LNCaP clone FGC (cell line): ENCODE measurements at places on chromosomes 7 and 10.

GRCh38 chr10:114304571-114305421 lies 65.7 kb downstream of the VWA2 start:
- DNase-seq, result no peak

DNA sequence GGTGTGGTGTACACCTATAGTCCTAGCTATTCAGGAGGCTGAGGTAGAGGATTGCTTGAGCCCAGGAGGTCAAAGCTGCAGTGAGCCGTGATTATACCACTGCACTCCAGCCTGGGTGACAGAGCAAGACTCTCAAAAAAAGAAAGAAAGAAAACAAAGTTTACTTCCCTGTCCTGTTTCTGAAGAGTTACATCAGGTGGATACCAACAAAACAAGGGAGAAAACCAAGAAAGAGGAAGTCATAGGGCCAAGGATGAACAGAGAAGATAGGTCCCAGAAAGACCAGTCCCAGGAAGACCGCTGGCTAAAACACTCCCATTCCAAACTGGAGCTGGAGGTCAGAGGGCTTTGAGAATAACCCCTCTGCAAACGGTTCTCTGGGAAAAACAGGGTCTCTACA lies 13.5 kb downstream of the MACROH2A2 start:
- DNase-seq, result no peak

GRCh38 chr10:16752099-16752498 lies 65.1 kb downstream of the RSU1 start:
- DNase-seq, result no peak

DNA sequence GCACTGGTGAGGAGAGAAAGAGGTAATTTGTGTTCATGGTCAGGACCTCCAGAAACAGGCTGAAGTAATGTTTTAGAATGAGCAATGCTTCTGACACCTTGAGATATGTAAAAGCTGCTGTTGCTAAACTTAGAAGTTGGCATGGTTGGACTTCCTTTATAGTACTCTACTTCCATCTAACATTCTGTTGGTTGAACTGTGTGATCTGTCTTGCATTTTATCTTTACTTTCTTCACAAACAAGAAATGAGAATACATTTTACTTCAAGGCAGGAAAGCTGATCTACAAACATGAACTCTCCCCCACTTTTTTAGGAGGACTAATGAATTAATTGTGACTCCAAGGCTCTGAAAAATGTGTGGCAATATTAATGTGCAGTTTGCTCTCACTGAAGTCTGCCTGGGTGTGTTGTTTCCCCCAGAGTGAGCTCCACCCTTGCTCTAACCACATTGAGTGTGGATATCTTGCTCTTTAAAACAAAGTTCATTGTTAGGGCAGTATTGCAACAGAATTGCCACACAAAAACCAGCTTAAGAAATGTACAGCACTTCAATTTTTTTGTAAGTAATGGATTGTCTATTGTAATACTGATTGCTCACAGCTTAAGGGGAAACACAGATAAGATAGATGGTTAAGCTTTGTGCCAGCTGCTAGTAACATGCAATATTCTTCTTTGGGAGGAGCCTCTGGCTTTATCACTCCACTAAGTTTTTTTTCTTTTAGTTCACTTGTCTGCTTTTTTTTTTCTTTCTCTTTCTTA lies 69.0 kb downstream of the ADD3 start:
- no peak for DNase-seq

DNA sequence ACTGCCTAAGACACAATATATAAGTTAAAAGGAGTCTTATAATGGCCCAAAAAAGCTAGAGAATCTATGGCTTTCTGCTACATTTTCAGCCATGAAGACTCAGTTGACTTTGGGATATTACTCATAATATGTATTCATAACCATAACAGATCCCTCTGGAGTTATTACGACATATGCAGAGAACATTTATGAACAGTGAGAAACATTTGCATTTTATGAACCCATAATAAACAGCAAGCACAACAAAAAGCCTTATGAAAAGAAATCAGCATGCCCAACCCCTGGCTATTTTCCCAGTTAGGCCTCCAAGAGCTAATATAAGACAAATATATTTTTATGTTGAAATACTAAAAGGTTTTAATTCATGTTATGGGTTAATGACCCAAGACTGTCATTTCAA lies 52.4 kb downstream of the ARMH3 start:
- no peak for DNase-seq

GRCh38 chr7:246451-246850 lies 43.5 kb upstream of the FOXL3 start:
- DNase-seq, result no peak

DNA sequence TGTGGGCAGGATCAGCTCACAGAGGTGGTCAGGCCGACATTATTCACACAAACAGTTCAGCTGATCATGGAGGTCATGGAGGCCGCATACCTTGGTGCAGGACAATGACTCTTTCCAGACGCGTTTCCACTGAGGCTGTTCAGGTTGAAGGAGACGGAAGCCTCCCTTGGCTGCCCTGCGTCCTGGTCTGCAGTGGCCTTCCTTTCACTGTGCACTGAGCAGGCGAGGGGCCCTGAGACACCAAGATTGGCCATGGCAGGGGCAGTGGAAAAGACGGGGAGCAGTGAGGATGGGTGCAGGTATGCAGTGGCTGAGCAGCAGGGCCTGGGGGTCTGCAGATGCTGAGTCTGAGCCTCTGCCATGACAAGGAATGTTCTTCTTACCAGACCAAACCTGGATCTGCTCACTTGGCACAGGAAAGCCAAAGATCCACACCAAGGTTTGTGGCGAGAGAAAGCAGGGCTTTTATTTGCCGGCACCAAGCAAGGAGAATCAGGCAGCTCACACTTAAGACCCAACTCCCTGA lies 263.3 kb downstream of the GLRX3 start:
- DNase-seq, result no peak

DNA sequence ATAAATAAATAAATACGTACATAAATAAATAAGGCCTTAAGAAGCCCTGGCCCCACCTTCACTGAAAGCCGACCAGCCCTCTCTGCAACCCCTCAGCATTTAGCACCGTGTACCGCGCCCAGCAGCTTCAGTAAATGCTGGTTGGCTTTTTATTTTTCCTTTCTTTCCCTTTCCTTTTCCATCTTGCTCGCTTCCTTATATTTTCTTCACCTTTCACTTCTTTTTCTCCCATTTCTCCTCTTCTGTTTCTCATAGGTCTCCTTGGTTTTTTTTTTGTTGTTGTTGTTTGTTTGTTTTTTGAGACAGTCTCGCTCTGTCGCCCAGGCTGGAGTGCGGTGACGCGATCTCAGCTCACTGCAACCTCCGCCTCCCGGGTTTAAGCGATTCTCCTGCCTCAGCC lies 11.2 kb downstream of the ZAN start:
- DNase-seq, result no peak

DNA sequence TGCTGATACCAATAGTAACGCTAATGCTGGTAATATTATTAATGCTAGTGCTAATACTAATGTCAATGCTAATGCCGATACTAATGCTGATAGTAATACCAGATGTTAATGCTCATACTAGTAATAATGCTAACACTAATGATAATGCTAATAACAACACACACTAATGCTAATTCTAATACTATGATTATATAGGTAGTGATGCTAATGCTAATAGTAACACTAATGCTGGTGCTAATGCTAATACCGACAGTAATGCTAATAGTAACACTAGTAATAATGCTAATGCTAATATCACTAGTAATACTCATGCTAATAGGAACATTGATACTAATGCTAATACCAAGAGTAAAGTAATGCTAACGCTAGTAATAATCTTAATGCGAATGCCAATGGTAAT lies 406.4 kb upstream of the RNF32 start:
- no peak for DNase-seq

GRCh38 chr7:3192669-3193068 lies 108.4 kb upstream of the SDK1 start:
- no peak for DNase-seq

- no peak for DNase-seq
These were observed 231.1 kb upstream of the CCDC6 start for GRCh38 chr10:60137292-60137992.

- no peak for DNase-seq
These were observed 51.0 kb downstream of the VWA2 start for GRCh38 chr10:114290038-114290437.

DNA sequence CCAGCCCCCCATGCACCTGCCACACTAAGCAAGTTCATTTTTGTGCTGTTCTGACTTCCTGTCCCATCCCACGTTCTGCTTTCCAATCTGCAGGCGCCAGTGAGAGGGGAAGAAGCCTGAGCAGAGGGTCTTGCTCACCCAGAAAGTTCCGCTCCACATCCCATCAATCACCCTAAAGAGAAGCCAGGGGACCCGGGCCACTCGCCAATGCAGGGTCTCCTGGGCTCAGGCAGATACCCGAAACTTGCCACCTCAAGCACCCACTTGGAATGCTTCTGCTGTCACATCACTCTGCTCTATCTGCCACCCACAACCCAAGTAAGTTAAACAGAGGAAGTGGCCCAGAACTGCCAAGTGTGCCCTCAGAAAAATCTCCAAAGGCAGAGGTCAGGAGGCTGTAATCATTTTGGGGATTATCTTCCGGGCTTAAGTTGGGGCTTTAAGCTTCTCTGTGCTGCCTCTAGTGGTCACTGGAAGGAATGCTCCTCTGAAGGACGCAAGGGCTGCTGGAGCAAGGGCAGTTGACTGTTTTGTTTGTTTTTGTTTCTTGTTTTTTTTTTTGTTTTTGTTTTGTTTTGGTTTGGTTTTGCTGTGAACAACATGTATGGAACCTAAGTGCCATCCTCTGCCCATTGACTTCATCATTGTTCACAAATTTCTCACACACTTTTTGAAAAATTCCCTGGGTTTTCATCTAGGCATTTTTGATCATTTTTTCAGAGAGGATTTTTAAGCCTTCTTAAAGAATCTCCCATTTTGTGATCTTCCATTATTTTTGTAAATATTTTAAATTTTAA lies 25.5 kb downstream of the PRR15 start:
- no peak for DNase-seq

DNA sequence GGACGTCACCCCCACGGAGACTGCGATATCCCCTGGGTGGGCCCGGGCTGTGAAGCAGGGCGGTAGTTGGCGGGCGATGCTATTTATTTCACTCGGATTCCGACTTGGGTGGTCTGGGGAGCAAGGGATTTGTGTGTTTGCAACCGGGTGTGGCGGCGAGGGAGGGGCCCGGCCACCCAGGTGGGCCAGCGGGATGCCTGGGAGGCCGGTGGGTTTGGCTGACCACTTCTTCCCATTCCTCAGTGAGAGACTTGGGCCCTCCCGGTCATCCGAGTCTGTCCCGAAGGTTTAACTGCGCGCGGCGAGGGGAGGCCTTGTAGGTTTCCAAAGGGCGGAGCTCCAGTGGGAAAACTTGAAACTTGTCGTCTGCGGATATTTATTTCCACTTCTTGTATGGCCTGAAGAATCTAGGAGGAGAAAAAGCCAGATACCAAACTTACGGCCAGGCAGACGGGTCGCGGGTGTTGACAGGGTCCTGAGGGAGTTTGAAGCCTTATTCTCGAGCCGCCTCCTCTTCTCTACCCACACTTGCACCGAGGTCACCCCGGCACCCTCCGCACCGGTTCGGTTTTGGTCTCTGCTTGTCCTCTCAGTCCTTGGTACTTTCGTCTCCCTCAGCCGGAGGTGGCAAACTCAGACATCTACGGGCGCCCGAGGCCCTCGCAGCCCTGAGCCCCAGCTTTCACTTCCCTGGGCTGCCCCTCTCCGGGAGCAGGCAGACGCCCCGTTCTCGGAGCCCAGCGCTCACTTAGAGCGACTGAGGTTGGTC lies 17.9 kb downstream of the ZNF316 start:
- DNase-seq, result no peak

DNA sequence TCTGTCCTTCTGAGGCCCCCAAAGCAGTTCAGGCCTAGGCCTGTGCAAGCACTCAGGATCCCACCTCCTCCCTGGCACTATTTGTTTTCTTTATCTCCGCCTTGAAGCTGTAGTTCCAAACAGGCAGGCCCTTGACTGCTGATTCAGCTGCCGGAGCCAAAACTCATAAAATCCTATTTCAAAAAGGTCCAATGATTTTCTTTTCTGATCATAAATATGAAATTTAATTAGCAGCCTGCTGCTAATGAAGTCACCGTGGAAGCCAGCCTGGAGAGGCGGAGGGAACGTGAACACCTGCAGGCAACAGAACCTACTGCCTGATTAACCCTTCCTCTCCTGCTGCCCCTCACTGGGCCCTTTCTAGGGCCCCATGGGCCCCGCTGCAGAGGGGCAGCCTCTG lies 60.1 kb downstream of the CARD11 start:
- DNase-seq, result no peak

GRCh38 chr10:112307358-112308124 lies 24.3 kb downstream of the TECTB start:
- DNase-seq, result no peak

GRCh38 chr7:74302745-74303221 lies 13.6 kb downstream of the CLIP2 start:
- no peak for DNase-seq

- DNase-seq, result no peak
These were observed 122.0 kb downstream of the PRLHR start for GRCh38 chr10:118473305-118473960.

DNA sequence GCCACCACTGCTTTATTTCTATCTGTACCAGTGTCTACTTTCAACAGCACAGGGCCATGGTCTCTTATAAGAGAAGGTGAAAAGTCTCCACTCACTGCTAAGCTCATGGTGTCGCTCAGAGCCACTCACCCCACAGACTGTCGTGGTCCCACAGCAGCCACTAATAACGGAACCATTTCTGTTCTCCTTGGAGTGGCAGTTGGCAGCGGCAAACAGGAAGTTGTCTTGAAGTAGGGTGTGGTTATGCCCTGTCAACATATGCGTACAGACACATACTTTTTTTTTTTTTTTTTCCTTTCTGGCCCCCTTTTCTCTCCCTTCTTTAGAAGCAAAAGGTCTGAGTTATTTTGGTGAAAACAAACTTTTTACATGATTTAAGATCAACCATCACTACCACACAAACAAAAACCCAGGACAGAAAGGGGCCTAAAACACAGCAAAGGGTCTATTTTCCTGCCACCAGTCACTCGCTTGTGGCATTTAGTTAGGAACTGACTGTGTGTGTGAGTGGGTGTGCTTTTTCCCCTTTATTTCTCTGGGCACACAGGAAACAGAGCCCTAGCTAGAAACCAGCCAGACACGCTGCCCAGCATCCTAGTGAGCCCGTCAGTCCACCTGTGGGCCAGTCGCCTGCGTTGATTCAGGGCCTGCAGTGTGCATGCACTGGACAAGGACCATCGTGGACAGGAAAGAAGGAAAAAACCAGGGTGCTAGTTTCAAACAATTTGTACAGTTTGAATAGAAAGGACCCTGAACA lies 96.7 kb upstream of the EFCAB10 start:
- no peak for DNase-seq

GRCh38 chr7:100397315-100398081 lies 24.2 kb downstream of the PILRA start:
- DNase-seq, result no peak

- DNase-seq, result no peak
These were observed 320.1 kb upstream of the NFE2L3 start for GRCh38 chr7:25831831-25832411.

GRCh38 chr10:124647421-124648130 lies 96.6 kb downstream of the FAM53B start:
- no peak for DNase-seq

GRCh38 chr10:90675621-90676020 lies 182.2 kb downstream of the HTR7 start:
- no peak for DNase-seq
